ENCODE measurements at places on chromosomes 7 and 10.

DNA sequence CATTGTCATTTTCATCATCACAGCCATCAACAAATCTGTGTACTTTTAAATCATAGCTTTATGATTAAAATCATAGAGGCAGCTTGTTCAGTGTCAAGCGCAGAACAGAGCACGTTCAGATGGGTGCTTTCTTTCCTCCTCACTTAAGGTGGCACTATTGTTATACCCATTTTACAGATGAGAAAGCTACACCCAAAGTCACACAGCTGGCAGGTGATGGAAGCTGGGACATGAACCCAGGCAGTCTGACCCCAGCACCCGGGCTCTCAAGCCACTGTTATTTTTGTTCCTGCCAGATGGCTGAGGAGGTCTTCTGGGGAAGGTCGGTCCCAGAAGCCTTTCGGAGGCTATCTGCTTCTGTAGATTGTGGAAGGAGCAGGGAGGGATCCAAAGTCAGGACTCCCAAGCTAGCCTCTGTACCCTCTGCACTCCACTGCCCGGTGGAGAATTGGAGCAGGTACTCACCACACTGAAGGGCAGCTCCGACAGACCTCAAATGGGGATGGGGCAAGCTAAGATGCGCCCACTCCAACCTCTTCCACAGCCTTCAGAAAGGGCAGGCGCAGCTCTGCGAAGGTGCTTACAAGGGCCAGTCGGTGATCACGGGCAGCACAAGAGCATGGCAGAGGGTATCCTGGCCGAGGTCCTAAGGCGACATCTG lies 610 bp downstream of the AVPI1 start:
- DNase-seq, result no peak

- DNase-seq, result peak; percentile 15
Measured at GRCh38 chr7:50400114-50400513, 50.0 kb downstream of the FIGNL1 start.

DNA sequence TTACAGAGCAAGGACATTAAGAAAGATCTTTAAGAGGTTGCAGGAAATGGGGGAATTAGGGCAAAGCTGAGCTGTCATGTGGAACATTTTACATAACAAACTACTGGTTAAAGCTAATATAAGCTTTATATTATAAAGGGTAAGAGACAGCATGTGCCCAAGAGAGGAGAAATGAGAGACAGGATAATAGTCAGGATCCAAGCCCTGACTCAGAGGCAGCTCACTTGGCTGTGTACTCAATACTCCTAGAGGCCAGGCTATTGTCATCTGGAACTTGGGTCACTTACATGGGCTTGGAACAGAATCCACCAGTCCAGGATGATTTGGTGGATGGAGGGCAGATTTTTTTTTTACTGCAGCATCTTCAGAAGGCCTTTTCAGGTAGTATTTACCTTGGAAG lies 418.6 kb upstream of the ZMIZ1 start:
- DNase-seq, result no peak

DNA sequence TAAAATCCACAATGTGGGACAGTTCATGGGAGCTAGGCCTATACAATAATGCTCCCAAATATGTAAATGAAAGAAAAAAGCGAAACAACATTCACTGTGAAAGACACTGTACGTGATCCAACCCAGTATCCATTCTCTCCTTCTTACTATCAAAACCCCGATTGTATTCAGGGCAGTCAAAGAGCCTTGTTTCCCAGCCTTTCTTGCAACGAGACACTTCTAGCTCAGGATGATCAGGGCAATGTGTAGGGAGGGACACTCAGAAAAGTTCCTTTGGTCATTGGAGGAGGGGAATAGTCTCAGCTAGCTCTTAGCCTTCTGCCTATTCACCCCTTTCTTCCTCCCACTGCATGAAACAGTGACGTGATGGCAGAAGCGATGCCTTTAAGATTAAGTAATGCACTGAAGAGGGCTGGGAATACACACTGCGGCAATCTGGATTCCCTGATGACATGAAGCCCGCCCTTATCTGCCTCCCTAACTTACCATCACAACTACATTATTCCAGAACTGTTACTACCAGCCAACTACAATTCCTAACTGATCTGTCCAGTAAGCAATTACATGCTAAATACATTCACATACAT lies 27.3 kb downstream of the UBE2H start:
- no peak for DNase-seq

DNA sequence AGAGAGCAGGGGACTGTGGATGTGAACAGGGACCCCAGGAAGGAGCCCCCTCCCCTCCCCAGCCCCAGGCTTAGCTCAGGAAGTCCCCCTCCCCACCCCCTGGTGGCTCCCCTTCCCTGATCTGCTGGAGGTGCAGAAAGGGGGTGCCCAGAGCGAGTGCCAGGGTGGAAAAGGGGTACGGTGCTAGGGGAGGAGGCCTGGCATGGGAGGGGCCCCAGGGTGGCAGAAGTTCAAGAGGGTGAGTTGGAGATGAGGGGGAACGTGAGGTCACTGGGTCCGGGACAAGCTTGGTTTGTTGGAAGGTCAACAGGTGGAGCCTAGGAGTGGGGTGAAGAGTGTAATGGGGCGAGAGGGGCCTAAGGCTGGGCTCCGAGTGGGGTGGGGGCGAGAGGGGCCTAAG lies 21.5 kb upstream of the TBL2 start:
- DNase-seq, result no peak

GRCh38 chr10:110893559-110894179 lies 21.9 kb downstream of the PDCD4 start:
- DNase-seq, result no peak

GRCh38 chr10:62764011-62764410 lies 40.5 kb upstream of the ADO start:
- DNase-seq, result no peak

DNA sequence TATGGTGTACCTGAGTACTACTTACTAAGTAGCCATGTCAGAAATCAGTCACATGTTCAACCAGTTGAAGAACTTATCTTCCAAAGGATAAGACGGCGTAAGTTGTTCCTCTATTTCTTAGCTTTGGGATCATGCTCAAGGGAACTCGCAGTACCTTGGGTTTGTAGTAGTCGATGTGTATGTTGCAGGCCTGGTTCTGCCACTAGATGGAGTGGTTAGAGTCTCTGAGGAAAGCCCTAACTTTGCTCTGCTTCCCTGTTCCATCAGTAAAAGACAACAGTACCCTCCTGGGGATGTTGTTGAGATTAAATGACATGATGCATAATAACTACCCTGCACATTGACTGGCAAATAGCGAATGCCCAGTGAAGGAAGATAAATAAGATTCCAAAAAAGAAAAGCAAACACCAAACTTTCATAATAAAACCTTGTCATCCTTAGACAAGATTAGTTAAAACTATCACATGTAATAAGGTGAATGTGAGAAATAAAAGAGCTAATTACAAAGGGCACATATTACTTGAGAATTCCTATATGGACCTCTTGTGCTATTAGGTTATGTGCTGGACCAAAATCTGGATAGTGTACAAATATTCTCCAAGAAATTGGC lies 165.9 kb downstream of the ABCA13 start:
- no peak for DNase-seq

DNA sequence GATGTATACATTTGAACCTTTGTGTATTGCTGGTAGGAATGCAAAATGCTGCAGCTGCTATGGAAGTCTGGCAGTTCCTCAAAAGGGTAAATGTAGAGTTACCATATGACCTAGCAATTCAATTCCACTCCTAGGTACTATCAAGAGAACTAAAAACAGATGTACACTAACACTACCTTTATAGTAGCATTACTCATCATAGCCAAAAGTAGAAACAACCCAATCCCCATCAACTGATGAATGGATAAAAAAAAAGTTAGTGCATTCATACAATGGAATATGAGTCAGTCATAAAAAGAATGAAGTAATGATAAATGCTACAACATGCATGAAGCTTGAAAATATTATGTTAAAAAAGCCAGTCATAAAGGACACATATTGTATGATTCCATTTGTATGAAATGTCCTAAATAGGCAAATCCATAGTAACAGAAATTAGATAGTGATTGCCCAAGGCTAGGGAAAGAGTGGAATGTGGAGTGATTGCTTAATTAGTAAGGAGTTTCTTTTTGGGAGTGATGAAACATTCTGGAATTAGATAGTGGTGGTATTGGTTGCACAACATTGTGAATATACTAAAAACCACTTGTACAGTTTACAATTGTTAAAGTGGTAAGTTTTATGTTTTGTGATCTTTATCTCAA lies 96.4 kb upstream of the AOAH start:
- DNase-seq, result no peak

DNA sequence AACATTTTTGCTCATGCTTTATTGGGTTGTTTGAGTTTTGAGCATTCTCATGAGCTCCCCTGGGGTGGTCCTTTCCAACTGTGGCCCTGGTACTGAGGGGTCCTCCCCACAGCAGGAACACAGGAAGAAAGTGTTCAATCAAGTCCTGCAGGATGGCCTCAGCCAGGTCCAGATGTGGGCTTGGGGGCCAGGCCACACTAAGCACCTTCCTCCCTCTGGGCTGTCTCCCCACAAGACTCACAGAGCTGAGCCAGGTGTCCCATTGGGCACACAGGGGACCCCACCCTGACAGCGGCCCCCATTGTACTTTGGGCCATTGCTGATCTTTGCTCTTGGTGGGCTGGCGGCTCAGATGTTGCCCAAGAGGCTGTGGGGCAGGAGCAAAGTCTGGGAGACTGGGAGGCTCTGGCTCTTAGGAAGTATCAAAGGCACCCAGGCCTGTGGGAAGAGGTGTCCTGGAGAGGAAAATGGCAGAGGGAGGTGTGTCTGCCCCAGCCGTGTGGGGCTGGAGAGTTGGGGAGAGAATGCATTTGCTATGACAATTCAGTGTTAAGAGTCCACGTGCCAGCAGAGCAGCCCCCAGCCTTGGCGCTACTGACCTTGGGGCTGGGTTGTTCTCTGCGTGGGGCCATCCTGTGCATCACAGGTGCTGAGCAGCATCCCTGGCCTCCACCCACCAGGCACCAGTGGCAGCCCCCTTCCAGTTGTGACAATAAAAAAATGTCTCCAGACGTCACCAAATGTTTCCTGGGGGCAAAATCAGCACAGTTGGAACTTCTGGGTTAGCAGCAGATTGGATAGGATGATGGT lies 17.8 kb downstream of the SCART1 start:
- no peak for DNase-seq

DNA sequence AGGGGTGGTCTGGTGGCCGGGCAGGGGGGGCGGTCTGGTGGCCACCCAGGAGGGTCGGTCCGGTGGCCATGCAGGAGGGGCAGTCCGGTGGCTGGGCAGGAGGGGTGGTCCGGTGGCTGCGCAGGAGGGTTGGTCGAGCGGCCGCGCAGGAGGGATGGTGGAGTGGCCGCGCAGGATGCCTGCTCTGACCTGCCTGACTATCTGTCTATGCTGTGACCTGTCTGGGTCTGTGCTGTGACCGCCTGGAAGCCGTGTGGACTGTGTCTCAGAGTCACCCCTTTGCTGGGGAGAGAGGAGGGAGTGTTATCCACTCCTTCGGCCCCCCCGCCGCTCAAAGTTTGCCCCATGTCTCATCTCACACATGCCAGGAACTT lies 113.2 kb downstream of the ACTR3B start:
- DNase-seq, result no peak

GRCh38 chr10:92696606-92697383 lies 7.0 kb downstream of the HHEX start:
- DNase-seq, result no peak

DNA sequence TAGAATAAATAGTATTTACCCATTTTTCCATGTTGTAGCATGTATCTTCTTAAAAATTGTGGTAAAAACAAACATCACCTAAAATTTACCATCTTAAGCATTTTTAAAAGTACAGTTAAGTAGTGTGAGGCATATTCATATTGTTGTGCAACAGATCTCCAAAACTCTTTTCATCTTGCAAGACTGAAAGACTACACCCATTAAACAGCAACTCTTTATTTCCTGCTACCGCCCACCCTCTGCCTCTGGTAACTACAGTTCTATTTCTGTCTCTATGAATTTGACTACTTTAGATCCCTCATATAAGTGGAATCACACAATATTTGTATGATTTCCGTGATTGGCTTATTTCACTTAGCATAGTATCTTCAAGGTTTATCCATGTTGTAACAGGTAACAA lies 40.0 kb upstream of the AGBL3 start:
- no peak for DNase-seq

- DNase-seq, result no peak
Measured at GRCh38 chr10:75211007-75211691, 553 bp downstream of the VDAC2 start.

- DNase-seq, result no peak
Measured at GRCh38 chr7:139940866-139941265, 111.8 kb downstream of the TBXAS1 start.

DNA sequence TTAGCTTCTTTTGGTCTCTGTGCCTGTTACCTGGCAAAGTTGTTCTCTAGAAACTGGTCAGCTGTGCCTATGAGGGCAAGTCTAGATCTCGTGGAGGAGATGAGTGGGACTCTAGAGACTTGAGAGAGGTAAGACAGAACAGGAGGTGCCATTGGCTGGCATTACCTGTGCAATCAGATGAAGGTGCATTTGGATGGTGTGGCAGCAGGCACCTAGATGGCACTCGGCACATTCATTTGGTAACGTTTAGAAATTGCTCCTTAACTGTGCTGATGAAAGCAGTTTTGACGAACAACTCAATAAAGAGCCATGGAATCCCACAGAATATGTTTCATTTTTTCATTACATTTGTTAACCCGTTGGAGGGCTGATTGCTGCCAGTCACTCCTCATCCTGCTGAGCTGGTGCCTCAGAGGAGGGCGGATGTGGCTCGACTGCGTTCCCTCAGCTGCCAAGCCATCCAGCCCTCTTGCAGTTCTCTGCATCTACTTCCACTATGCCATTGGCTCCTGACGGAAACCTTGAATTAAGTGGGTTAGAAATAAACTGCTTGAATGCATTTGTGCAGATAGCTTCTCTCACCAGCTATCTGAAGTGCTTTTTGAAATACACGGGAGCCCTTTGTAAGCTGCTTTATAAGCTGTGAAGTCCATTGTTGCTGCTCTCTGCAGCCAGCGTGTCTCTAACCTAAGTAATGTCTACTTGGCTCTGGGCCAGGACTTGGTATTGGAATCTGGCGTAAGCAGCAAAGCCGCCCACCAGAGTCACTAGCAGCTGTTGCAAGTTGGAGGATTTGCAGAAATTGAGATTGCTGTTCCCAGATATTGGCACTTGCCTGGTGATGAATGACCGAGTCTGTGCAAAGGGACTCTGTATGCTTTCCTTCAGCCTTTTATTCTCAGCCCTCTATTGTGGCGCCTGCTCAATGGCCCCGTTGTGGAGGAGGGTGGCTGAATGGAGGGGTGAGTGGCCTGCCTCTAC lies 87.4 kb downstream of the LRRC4 start:
- DNase-seq, result peak; percentile 25

GRCh38 chr7:149014309-149014708 lies 14.0 kb downstream of the PDIA4 start:
- peak; percentile 43 for DNase-seq

- DNase-seq, result no peak
Measured at GRCh38 chr7:112781558-112781957, 8.6 kb downstream of the TMEM168 start.

- no peak for DNase-seq
Measured at GRCh38 chr10:74976565-74976964, 134.9 kb upstream of the SAMD8 start.

- DNase-seq, result no peak
Measured at GRCh38 chr10:24277771-24278170, 68.8 kb downstream of the KIAA1217 start.

- no peak for DNase-seq
Measured at GRCh38 chr7:116511552-116512519, 12.3 kb downstream of the CAV2 start.

GRCh38 chr7:1241603-1242255 lies 9.1 kb downstream of the UNCX start:
- DNase-seq, result no peak

GRCh38 chr10:54120806-54121205 lies 680.2 kb downstream of the PCDH15 start:
- DNase-seq, result no peak

- no peak for DNase-seq
Measured at GRCh38 chr10:90884431-90884830, 12.7 kb downstream of the RPP30 start.

GRCh38 chr7:41275255-41275654 lies 427.6 kb downstream of the INHBA start:
- no peak for DNase-seq

Measured in DMS 273 treated with DMSO at 0.1 percent for 48 hours (cell line).